Hindlimb muscle (tissue), 1 donor: ENCODE measurements at places on chromosomes 7 and 10. TPM values are rescaled to one million over a fixed set of nuclear protein-coding genes. Genes with fewer than 3 reads are reported as not detected.

GRCh38 chr10:80530251-80530650, 7.5 kb upstream of the SH2D4B start:
- no peak for DNase-seq

DNA sequence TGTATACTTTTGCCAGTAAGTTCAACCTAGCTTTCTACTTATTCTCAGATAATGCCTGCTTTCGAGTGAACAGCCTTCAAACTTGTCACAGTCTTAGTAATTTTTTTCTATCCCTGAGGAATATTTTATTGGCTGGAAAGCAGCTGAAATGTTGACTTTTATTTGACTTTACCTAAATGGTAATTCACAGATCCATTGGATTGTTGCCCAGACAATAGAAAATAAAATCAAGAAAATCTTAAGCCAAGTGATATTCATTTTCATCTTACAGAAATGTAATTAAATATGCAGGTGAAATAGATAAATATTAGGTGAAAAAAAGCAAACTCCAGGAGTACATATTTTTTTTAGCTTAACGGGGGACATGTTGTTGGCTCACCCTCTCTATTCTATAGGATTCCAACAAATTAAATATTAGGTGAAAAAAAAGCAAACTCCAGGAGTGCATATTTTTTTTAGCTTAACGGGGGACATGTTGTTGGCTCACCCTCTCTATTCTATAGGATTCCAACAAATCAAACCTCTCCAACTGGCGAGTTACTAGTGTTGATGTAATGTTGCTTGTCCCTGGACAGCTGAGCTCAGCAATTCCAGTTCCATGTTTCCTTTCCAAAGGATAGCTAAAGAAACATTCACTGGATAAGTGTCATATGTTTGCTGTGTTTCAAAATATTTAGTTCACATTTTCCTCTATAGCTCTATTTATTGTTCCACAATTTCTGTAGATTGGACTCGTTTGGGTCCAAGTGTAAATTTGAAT, 4.2 kb downstream of the TMEM26 start:
- peak; percentile 78 for DNase-seq

MKRN1 gene
- polyA plus RNA-seq = 77.3 TPM

- no peak for DNase-seq
Measured at GRCh38 chr10:6701289-6701688, 121.2 kb upstream of the PRKCQ start.

- DNase-seq = no peak
Measured at GRCh38 chr10:118635674-118636402, 40.4 kb upstream of the PRLHR start.

GRCh38 chr10:131843881-131844284, 56.9 kb upstream of the PPP2R2D start:
- DNase-seq = no peak

ZNF485 gene
- 3.0 TPM for polyA plus RNA-seq

PLPP4 gene
- polyA plus RNA-seq = 0.23 TPM

DNA sequence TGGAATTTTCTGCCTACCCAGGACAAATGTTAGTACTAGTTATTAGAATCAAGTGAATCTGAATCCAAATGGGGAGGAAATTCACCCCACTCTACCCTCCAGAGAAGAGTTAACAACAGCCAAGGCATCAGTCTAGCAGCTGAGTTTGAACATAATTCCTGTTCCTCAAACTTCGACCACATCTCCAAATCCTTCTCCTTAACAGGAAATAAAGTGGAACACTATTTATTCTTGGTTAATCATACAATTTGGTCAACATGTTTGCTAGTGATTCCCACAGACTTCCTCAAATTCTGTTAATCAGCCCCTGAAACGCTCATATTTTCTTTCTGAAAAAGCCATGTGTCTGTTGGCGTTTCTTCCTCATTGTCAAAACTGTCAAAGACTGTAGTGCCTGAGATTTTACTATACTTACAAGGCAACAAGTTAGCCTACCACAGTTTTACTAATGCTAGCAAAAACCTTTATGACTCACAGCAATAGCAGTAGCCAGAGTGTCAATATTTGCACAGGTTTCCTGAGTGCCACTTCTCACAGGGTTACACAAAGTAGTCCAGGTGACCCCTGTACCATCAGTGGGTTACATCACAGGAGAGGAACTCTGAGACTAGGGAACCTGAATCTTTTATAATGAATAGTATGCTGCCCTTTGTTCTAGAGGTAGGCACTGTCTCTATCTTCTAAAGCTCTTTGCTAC, 202.9 kb downstream of the GRM3 start:
- no peak for DNase-seq
